Stimulated activated CD8-positive, alpha-beta memory T cell treated with anti-CD3 and anti-CD28 coated beads, Interleukin-4, amount 100 ng/mL, for 1 hour (primary cell): ENCODE measurements at places on chromosomes 6 and 20.

DNA sequence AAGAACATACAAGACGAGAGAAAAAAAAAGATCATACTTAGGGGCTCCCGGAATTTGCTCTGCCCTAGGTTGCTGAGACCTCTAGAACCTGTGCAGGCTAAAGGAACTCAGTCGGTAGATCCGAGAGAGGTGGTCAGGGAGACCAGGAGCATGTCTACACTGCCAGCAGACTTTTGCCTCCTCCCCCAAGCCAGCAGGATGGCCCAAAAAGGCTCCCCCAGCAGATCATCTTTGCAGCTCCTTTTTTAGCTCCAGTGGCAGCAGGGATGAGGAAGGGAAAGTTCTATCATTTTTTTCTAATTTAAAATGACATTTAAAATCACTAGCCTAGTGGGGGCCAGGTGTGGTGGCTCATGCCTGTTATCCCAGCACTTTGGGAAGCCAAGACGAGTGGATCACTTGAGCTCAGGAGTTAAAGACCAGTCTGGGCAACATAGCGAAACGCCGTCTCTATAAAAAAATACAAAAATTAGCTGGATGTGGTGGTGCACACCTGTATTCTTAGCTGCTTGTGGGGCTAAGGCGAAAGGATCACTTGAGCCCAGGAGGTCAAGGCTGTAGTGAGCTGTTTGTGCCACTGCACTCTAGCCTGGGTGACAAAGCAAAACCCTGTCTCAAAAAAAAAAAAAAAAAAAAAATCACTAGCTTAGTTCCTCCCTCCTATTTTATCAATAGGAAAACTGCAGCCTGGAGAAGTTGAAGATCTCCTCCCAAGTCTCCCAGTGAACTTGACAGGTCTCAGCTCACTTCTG, 69.3 kb upstream of the MYL9 start:
- DNase-seq: no peak

DNA sequence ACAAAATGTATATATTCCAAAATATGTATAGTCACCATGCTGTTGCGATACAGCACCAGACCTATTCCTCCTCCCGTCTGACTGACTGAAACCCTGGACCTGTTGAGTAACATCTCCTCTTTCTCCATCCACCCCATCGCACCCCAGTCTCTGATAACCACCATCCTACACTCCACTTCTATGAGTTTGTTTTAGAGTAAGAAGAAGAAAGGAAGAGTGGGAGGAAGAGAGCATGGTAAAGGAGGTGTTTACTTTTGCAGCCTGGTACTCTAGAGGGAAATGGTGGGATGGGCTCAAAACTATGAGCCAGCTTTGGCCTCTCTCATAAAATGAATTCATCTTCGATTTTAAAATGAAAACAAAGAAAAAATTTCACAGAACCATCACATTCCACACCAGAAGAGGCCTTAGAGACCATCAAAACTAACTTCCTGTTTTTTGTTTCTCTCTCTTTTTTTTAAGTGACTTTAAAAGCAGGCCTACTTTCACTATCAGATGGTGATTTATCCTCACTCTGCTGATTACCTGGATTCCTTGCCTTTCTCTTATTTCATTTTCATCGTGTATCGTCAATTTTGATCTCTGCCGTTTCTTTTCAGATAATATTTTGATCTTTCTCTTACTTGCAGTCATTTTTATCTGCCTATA, 16.8 kb upstream of the FUCA2 start:
- no peak for DNase-seq

GRCh38 chr6:131062241-131063027, 611 bp downstream of the EPB41L2 start:
- DNase-seq: no peak

- no peak for DNase-seq
Observed at GRCh38 chr6:51045548-51045947, 226.9 kb downstream of the TFAP2B start.

- no peak for DNase-seq
Observed at GRCh38 chr20:20333866-20334265, 34.0 kb upstream of the INSM1 start.

DNA sequence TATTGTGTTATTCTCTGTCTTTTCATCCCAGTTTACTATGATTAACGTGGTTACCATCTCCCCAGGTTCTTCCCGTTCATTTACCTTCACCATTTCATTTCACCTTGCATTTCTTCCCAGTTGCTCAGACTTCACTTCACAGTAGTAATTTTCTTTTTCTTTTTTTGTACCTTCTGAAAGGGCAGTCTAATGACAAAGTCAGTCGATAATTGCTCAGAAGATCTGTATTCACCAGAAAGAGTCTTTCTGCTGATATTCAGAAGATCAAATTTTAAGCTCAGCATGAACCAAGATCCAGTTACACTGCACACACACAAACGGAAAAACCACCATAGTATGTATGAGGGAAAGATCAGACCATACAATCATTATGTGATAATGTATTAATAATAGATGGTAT, 265.5 kb downstream of the ADGB start:
- DNase-seq: no peak

DNA sequence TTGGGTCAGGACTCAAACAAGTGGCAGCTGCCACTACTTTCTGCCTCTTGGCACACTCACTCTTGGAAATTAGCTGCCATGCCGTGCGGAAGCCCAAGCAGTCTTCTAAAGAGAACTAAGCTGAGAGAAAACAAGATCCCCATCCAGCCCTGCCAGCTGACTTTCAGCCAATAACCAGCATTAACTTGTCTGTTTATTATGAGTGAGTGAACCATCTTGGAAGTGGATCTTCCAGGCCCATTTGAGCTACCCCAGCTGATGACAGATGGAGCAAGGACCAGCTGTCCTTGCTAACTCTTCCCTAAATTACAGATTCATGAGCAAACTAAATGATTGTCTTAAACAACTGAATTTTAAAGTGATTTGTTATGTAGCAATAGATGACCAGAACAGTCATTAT, 73.9 kb upstream of the RBM24 start:
- no peak for DNase-seq

DNA sequence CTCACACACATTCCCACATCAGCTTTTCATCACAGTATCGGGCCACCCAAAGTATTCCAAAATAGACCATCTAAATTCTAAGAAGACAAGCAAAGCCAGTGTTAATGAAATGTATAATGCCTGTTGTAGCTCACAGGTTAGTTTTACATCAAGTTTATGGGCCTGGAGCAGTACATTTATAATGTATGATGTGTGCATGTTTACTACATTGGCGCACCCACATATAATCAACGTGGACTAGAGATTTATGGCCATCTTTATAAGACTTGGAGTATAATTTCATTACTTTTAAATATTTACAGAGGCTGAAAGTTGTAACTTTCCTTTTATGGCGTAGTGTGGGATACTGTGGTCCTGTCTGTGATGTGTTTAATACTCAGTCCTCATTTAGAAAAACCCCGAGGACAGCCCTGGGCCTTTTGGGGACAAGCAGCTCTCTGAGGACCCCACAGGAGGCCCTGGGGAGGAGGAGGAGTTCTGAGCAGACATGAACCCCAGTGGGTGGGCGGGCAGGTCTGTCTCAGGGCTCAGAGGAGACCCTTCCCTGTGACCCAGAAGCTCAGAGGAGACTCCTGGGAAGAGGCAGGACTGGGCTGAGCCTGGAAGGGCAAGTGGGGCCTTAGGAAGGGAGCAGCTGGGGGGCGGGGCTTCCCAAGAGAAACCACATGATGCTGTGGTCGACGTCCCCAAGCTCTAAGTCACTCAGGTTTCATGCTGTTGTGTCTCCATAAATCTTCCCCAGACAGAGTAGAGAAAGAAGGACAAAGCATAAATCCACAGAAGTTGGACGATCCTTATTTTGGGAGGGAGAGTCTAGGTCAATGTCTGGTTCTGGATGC, 232.1 kb downstream of the PREX1 start:
- no peak for DNase-seq
